Activated CD8-positive, alpha-beta memory T cell treated with anti-CD3 and anti-CD28 coated beads, Interleukin-2, amount 10 ng/mL, durations not matched to agents 7 days and 5 days (primary cell): ENCODE measurements at places on chromosomes 12 and 14. TPM values are rescaled to one million over a fixed set of nuclear protein-coding genes. Genes with fewer than 3 reads are reported as not detected.

DNA sequence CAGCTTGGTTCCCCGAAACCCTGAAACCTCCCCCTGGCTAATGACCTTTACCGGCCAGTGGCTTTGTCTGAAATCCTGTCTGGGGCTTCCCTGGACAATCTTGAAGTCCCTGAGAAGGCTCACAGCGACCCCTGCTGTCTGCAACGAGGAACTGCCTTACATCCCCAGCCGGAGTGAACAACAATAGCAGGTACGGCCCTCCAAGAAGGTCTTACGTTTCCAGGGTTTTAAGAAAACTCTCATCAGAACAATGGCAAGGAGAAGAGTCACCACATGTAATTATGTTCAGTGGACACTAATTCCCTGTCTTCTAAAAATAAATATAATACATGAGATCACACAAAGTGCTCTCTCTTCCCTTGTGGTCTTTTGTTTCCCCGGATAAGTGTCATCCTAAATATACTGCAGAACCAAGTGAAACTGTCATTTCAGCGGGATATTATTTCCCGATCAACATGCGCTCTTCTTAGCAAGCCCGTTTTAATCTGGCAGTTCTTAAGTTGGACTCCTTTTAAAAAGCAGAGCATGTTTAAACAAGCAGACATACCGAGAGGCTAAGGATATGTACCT is 53.3 kb downstream of the RBM19 start:
- peaks cover 5% of the 10 kb centered on the region for H3K36me3 ChIP-seq
- no peak overlapping the region for H3K27ac ChIP-seq

DNA sequence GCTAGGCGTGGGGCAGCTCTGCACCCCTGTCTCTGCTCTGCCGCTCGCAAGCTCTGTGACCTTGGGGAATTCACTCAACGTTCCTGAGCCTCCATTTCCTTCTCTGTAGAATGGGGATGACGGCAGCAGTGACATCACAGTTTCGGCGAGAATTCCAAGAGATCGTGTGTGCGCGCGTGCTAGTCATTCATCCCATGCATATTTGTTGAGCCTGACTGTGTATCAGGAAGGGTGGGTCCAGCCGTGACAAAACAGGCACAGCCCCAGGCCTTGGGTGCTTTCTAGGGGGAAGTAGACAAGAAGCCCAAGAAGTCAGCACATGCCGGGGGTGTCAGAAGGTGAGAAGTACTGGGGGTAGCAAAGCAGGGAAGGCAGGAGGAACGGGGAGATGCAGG is 145.6 kb upstream of the NCOR2 start:
- peak overlapping the region; percentile 63 for H3K4me3 ChIP-seq
- H3K36me3 ChIP-seq = no peaks in the 10 kb centered on the region
- peaks cover 19% of the 10 kb centered on the region for H3K4me1 ChIP-seq
- no peak overlapping the region for H3K27ac ChIP-seq

DNA sequence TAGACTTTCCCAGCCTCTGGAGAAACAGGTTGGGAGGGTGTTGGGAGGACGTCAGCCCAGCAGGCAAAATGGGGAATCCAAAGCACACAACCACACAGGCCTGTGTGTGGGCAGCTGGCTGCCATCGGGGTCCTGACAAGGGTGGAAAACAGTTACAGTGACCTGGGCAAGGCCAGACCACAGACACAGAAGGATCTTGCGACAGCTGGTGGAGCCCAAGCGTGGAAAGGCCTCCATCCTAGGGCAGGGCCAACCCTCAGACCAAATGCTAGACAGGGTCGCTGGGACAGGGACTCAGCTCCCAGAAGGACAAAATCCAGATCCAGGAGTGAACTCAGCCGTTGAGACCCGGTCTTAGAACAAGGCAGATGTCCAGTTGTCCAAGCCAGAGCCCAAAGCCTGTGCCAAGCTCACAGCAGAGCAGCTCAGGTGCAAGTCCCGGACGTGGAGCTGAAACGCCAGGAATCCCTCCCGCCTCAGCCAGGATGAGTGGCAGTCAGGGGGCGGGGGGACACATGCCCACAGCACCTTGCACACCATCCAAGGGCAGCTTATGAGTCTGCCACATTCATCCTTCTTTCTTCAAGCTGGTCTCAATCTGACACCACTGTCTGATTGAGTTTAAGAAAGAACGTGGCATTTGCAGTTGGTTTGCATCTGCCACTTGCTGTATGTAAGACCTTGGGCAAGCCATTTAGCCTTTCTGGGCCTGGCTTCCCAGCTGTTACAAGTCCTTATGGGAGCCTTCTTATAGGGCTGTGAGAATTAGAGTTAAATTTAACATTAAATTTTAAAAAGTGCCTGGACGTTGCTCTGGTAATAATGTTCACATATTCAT is 37.6 kb downstream of the DEGS2 start:
- no peak overlapping the region for H3K27ac ChIP-seq
- H3K4me1 ChIP-seq = peaks cover 3% of the 10 kb centered on the region
- peaks cover 38% of the 10 kb centered on the region for H3K36me3 ChIP-seq
- DNase-seq = no peak
- H3K27me3 ChIP-seq = no peaks in the 10 kb centered on the region
- no peak overlapping the region for H3K4me3 ChIP-seq

DNA sequence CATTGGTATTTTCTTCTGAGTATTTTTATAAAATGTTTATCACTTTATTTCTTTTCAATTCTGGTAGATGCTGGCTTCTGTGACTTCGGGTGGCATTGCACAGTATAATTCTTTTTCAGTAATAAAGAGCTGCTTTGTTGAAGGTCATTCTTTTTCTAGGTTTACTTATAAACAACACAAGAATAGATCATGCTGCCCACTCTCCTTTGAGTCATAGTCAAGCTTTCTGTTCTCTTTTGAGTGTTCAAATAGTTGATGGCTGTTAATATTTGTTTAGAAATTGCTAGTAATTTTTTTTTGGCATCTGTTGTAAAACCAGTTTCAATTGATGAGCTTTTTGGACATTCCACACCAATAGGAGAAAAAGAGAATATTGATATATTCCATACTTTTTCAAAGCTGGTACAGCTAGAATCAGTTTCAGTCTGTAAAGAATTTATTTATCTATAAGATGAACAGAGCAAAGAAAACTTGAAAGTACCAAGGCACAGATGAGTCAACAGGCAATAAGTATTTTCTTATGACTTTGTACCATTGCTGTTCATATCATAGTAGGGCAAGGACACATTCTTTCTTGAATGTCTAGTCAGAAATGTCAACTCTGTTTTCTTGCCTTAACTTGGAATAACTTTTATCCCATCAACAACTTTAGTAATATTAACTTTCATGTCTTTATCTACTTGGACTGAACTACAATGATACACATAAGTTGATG is 513.0 kb upstream of the SEL1L start:
- H3K4me3 ChIP-seq = no peak overlapping the region
- H3K27me3 ChIP-seq = no peaks in the 10 kb centered on the region
- H3K27ac ChIP-seq = no peak overlapping the region
- H3K36me3 ChIP-seq = no peaks in the 10 kb centered on the region
- no peaks in the 10 kb centered on the region for H3K4me1 ChIP-seq

Gene ZFHX2
- 1.8 TPM for total RNA-seq

Gene NANOG
- not detected for total RNA-seq

Gene ATP5F1B
- 726 TPM for total RNA-seq

- peaks cover 13% of the 10 kb centered on the region for H3K4me1 ChIP-seq
- no peak overlapping the region for H3K4me3 ChIP-seq
- no peak overlapping the region for H3K27ac ChIP-seq
- peaks cover 22% of the 10 kb centered on the region for H3K27me3 ChIP-seq
- no peak for DNase-seq
- no peaks in the 10 kb centered on the region for H3K36me3 ChIP-seq
Observed at GRCh38 chr14:69582212-69582611, 7.5 kb upstream of the CCDC177 start.

GRCh38 chr14:79373451-79373850 is 837.9 kb downstream of the DIO2 start:
- no peaks in the 10 kb centered on the region for H3K4me1 ChIP-seq
- no peak overlapping the region for H3K27ac ChIP-seq
- no peak overlapping the region for H3K4me3 ChIP-seq
- H3K27me3 ChIP-seq = no peaks in the 10 kb centered on the region
- DNase-seq = no peak

- H3K36me3 ChIP-seq = peaks cover 26% of the 10 kb centered on the region
- no peak overlapping the region for H3K27ac ChIP-seq
- peaks cover 23% of the 10 kb centered on the region for H3K4me1 ChIP-seq
- no peaks in the 10 kb centered on the region for H3K27me3 ChIP-seq
- DNase-seq = no peak
Observed at GRCh38 chr12:104610513-104611235, 153.9 kb downstream of the CHST11 start.

- no peak overlapping the region for H3K27ac ChIP-seq
- H3K4me3 ChIP-seq = no peak overlapping the region
- H3K27me3 ChIP-seq = no peaks in the 10 kb centered on the region
- H3K36me3 ChIP-seq = no peaks in the 10 kb centered on the region
Observed at GRCh38 chr14:65219353-65219752, 117.0 kb upstream of the MAX start.

Gene PRDM4
- 26.3 TPM for total RNA-seq

- peaks cover 48% of the 10 kb centered on the region for H3K27me3 ChIP-seq
- no peak for DNase-seq
- H3K4me1 ChIP-seq = peaks cover 6% of the 10 kb centered on the region
- no peak overlapping the region for H3K27ac ChIP-seq
Observed at GRCh38 chr12:94145191-94145983, 3.0 kb upstream of the PLXNC1 start.

GRCh38 chr12:45669792-45670191 is 59.7 kb upstream of the ARID2 start:
- DNase-seq = no peak
- H3K36me3 ChIP-seq = peaks cover 14% of the 10 kb centered on the region
- peak overlapping the region; percentile 95 for H3K27ac ChIP-seq
- H3K27me3 ChIP-seq = no peaks in the 10 kb centered on the region
- H3K4me3 ChIP-seq = peak overlapping the region; percentile 23

Gene AKAP6
- total RNA-seq = 0.85 TPM

GRCh38 chr12:12919666-12920435 is 28.5 kb downstream of the GPRC5A start:
- H3K36me3 ChIP-seq = no peaks in the 10 kb centered on the region
- no peak for DNase-seq
- no peak overlapping the region for H3K27ac ChIP-seq
- peaks cover 10% of the 10 kb centered on the region for H3K4me1 ChIP-seq

- peaks cover 22% of the 10 kb centered on the region for H3K27me3 ChIP-seq
- DNase-seq = no peak
- H3K27ac ChIP-seq = no peak overlapping the region
- peaks cover 11% of the 10 kb centered on the region for H3K4me1 ChIP-seq
- H3K4me3 ChIP-seq = no peak overlapping the region
- no peaks in the 10 kb centered on the region for H3K36me3 ChIP-seq
Observed at GRCh38 chr12:6208130-6208529, 7.9 kb downstream of the CD9 start.

DNA sequence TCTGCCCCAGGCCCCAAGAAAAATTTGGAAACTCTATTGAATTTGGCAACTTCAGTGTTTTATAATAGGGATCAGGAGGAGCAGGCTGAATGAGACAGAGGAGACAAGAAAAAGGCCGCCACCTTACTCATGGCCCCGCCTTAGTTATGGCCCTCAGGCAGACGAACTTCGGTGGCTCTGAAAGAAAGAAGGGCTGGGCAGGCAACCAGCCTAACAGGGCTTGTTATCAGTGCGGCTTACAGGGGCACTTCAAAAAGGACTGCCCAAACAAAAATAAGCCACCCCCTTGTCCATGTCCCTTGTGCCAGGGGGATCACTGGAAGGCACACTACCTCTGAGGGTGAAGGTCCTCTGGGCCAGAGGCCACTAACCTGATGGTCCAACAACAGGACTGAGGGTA is 146.3 kb upstream of the ATF7IP start:
- H3K27ac ChIP-seq = no peak overlapping the region
- H3K27me3 ChIP-seq = no peaks in the 10 kb centered on the region
- H3K36me3 ChIP-seq = peaks cover 14% of the 10 kb centered on the region
- peaks cover 22% of the 10 kb centered on the region for H3K4me1 ChIP-seq

GRCh38 chr12:109092497-109093021 is 713 bp downstream of the ALKBH2 start:
- H3K27ac ChIP-seq = peak overlapping the region; percentile 88
- peak overlapping the region; percentile 78 for H3K4me3 ChIP-seq
- H3K27me3 ChIP-seq = no peaks in the 10 kb centered on the region
- H3K36me3 ChIP-seq = peaks cover 2% of the 10 kb centered on the region
- peaks cover 43% of the 10 kb centered on the region for H3K4me1 ChIP-seq

Gene ERG28
- total RNA-seq = 25.1 TPM

DNA sequence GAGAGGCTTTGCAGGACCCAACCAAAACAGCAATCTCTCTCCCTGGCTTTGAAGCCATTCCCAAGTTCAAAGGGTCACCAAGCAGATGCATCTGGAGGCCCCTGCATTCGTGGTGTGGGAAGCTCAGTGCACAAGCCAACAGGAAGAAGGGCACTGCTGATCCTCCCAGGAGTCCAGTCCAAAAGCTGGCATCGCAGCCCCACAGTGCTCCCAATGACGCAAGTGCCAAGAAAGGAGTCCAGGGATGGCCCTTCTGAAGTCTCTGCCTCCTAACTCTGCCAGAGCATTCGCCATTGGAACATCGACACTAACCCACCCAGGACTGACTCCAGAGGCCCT is 25.1 kb downstream of the PXN start:
- H3K4me3 ChIP-seq = no peak overlapping the region
- no peaks in the 10 kb centered on the region for H3K27me3 ChIP-seq
- DNase-seq = no peak
- H3K4me1 ChIP-seq = peaks cover 38% of the 10 kb centered on the region
- H3K36me3 ChIP-seq = peaks cover 12% of the 10 kb centered on the region
- no peak overlapping the region for H3K27ac ChIP-seq

Gene IL23A
- total RNA-seq = 2.9 TPM

- H3K4me3 ChIP-seq = no peak overlapping the region
- H3K36me3 ChIP-seq = no peaks in the 10 kb centered on the region
- H3K27me3 ChIP-seq = peaks cover 5% of the 10 kb centered on the region
- no peaks in the 10 kb centered on the region for H3K4me1 ChIP-seq
- no peak for DNase-seq
- no peak overlapping the region for H3K27ac ChIP-seq
Observed at GRCh38 chr14:87745507-87746118, 247.4 kb downstream of the GALC start.

Gene HOXC11
- not detected for total RNA-seq

DNA sequence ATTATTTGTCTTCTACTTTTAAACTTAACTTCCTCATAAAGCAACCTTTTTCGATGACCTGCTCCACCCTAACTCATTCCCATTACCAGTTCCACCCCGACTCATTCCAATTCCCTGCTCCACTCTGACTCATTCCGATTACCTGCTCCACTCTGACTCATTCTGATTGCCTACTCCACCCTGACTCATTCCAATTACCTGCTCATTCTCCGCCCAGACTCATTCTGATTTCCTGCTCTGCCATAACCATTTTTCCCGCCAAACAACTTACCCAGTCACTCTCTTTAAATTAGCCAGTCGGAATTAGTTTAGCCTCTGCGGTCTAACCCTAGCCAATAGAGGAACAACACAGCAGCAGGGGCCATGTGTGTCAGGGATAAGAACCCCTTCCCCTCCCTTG is 249.1 kb downstream of the DPY19L2 start:
- H3K4me3 ChIP-seq = no peak overlapping the region
- DNase-seq = no peak
- peaks cover 15% of the 10 kb centered on the region for H3K27me3 ChIP-seq

DNA sequence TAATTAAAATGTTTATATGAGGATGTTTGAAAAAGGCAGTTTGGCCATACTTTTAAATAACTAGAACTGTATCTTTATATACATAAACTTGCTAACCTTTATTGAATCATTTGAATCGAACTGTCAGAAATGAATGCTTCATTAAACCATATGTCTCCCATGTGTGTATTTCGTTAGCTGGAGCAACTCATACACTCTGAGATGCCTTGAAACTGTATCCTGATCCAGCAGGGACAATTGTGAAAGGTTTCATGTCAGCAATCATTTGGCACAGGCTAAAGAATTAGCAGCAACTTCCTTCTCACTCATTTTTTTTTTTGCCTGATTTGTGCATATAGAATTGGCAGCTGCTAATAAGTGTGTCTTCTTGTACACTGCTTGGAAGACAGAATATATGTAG is 109.9 kb downstream of the NAV3 start:
- no peak overlapping the region for H3K4me3 ChIP-seq
- H3K27ac ChIP-seq = no peak overlapping the region
- no peaks in the 10 kb centered on the region for H3K36me3 ChIP-seq
- H3K4me1 ChIP-seq = no peaks in the 10 kb centered on the region
- DNase-seq = no peak
- H3K27me3 ChIP-seq = no peaks in the 10 kb centered on the region
